ENCODE measurements at places on chromosomes 7 and 10.

- DNase-seq = no peak
These were observed 286.5 kb downstream of the PTEN start for GRCh38 chr10:88149906-88150305.

DNA sequence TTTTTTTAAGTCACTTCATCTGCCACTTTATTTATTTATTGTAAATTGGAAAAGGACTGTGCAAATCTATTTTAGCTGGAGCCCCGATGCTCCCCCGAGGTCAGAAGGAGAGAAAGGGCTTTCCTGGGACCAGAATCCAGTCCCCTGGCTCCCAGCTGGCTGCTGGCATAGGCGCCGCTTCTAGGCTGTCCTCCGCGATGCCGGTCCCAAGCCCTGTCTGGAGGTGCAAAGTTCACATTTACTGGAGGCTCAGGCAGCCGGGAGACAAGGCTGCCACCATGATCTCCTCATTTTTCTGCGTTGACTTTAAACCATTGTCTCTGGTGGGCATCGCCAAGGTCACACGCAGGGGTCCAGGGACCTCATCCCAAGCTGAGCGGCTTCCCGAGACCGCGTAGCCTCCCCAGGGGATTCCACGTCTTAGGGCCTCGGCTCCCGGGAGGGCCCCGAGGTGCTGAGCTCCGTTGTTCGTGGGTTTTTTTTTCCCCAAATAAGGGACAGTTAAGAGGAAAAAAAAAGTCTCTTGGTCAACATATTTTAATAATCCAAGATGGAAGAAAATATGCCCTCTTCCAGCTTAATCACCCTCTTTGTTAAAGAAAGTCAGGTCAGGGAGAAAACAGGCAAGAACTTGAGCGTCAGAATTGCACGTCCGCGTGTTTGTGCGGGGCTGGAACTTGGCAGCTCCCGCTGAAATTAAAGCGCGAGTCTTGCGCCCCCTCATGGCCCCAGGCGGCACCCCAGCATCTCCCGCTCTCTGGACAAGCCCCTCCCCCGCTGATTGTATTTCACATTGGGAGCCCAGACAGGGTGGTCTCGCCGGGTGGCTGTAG, 11.9 kb downstream of the RGR start:
- no peak for DNase-seq

GRCh38 chr7:151838072-151838471, 38.8 kb downstream of the PRKAG2 start:
- no peak for DNase-seq

- DNase-seq = no peak
These were observed 64.9 kb downstream of the GPR37 start for GRCh38 chr7:124700655-124701054.

- no peak for DNase-seq
These were observed 139.2 kb upstream of the ZMIZ1 start for GRCh38 chr10:78929541-78929940.

GRCh38 chr10:101857802-101858476, 14.3 kb upstream of the KCNIP2 start:
- no peak for DNase-seq

- no peak for DNase-seq
These were observed 46.1 kb downstream of the TNPO3 start for GRCh38 chr7:129008645-129009414.

DNA sequence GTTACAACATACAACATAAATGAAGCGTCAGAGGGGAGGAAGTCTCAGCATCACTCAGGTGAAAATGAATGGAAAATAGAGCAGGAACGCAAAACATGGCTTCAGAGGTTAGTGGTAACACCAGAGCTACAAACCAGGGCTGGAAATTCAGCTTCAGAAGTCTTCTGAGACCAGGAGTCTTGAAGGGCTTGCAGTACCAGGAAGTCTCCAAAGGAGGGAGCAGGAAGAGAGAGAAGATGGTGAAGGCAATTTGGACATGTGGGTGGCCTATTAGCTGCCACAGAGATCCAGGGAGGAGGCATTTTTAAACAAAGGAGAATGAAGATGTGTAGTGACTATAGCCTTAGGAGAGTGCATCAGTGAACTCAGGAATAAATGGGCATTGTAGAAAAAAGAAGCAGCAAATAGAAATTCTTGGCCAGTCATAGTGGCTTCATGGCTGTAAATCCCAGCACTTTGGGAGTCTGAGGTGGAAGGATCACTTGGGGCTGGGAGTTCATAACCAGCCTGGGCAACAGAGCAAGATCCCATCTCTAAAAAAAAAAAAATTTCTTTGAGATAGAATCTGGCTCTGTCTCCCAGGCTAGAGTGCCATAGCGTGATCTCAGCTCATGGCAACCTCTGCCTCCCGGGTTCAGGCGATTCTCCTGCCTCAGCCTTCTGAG, 9.3 kb upstream of the TET1 start:
- peak; percentile 78 for DNase-seq

DNA sequence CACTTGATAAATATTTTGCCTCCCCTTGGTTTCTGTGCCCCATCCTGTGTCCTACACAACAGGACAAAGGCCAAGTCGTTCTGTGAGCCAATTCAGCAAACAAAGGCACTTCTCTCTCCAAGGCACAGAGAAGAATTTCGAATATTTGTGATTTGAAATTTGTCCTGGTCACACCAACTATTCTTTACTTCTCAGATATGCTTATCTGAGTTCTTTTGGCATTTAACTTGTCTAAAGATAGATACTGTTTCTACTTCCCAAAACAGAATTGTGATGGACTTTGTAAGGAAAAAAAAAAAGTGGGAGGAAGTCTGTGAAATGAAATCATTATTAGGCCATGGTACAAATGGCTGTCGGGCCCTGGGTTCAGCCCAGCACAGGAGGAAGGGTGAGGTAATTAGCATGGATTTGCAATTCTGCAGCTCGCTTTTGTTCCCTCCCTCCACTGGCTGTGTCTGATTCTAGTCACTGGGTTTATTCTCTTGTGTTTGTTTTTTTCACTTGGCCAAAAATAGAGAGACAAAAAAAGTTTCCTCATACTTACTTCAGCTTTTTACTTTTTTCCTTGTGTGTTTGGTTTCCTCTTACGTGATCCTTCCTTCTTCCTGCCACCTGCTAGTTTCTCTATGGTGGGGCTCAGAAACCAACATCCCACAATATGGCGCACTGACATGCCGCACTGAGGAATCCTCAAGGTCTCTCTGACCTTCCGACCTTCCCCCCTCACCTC, 108.2 kb upstream of the MKLN1 start:
- no peak for DNase-seq

- no peak for DNase-seq
These were observed 18.7 kb downstream of the AMZ1 start for GRCh38 chr7:2706685-2707126.

DNA sequence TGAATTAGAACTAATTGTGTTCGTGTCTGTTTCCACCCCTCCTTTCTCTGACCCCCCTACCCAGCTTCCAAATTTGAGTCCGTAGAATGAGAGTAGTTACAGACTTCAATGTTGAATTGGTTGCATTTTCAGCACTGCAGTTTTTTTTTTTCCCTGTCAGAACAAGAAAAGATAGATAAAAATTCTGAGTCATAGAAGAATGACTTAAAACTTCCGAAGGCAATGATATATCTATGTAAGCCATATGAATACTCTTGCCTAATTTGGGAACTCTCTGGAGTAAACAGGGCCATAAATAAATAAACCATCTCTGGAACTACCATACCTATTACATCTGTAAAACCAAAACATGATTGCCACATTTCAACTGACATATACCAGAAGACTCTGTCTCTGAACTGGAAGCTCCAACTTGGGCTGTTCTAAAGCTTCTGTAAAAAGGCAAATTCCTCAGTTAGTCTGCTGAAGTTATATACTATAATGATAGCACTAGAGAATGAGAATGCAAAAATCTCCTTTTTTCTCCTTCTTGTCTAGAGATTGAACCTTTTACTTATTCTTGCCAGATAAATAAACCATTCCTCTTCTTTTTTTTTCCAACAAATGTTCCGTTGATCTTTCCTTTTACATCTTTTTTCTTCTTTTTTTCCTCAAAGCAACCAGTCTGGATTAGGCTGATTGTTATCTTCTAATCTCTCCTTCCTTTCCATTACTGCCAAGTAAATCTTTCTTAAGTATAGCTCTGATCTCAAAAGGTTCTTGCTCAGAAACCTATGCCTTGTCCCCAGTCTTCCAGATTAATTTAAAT, 23.5 kb downstream of the VCL start:
- no peak for DNase-seq

GRCh38 chr7:305410-306151, 15.6 kb downstream of the FOXL3 start:
- DNase-seq = no peak

GRCh38 chr7:151425670-151426440, 14.1 kb downstream of the CRYGN start:
- peak; percentile 62 for DNase-seq

DNA sequence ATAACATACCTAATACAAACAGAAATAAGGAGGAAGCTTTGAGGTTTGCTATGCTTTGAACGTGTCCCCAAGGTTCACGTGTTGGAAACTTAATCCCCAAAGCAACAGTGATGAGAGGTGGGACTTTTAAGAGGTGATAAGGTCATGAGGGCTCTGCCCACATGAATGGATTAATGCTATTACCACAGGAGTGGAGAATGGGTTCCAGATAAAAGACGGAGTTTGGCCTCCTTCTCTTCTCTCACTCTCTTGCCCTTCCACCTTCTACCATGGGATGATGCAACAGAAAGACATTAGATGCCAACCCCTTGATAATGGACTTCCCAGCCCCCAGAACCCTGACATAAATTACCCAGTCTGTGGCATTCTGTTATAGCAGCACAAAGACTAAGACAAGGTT, 9.6 kb downstream of the ITGB1 start:
- DNase-seq = no peak

DNA sequence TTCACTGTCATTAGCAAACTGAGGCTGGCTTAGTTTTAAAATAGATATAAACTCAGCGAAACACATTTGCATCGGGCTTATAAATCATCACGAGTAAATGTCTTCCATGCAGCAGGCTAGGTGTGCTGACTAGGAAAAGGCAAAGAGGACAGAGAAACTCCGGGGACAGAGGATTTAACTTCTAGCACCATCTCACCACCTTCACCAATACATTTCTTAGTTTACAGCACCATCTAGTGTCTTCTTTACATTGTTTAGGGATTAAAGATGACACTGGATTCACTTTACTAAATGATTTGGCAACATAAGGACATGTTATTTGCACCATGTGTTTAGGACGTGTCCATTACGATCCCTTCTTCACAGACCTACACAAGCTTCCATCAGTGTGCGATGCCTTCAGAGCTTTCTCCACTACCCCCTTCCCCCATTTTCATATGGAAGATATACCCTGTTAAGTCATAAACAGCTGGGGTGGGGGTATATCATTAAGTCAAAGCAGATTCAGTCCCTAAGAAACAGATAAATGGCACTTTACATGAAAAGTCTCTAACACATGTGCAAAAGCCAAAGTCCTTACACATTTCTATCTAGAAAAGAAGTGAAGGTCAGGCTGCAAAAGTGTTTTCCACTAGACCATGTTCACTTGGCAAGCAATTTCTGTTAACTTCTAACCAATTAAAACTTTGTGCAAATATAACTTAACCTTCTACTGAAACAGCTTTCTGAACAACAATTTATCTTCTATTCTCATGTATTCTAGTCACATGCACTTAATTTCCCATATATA, 103.3 kb downstream of the GRB10 start:
- DNase-seq = no peak

- no peak for DNase-seq
These were observed 13.7 kb upstream of the MACROH2A2 start for GRCh38 chr10:70038923-70039322.

GRCh38 chr7:39073432-39073831, 95.7 kb downstream of the POU6F2 start:
- no peak for DNase-seq

DNA sequence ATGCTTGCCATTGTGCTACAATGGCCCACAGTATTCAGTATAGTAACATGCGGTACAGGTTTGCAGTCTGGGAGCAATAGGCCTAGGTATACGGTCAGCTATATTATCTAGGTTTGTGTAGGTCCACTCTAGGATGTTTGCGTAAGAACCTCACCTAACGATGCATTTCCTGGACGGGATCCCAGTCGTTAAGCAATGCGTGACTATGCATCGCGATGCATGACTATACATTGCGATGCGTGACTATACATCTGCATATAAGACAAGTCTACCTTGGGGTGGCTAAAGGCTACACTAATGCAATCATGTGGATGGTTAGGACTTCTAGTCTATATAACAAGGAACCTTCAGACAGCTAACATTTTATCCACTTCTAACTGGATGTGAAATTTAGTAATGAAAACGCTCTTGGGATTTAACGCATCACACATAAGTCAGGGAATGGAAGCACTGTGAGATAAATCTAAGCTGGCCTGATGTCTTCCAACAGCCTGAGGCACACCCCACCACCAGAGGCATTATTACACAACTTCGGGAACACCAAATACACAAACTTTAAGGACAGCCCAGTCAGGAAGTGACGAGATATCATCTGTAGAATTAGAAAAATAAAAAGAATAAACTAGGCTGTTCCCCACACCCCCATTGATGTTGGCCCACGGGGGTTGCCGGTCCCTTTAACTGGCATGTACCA, 9.2 kb downstream of the GNA12 start:
- no peak for DNase-seq

GRCh38 chr7:128781126-128781525, 5.5 kb upstream of the OPN1SW start:
- no peak for DNase-seq

GRCh38 chr10:3702569-3702968, 82.4 kb downstream of the KLF6 start:
- no peak for DNase-seq

DNA sequence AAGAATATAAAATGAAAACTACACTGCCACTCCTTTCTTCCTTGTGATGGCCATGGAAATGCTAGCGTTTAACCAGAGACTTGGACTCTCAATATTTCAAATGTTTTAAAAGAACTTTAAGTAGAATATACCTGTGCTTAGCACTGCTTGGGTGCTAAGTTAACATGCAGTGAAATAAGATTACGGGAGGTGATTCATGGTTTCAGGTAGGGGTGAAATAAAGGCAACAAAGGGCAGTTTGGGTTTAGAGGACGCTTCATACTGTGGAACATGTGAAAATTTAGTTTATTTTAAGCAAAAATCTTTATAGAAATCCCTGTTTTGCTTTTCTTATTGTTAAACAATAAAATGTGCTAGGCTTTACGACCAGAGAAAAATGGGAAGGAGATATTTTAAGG, 94.0 kb downstream of the PTPRZ1 start:
- DNase-seq = no peak

GRCh38 chr7:97200018-97200417, 82.5 kb downstream of the SDHAF3 start:
- no peak for DNase-seq

Data from astrocyte of the cerebellum (primary cell).